ENCODE measurements at places on chromosomes 13 and 19. TPM values are rescaled to one million over a fixed set of nuclear protein-coding genes. Genes with fewer than 3 reads are reported as not detected.

Gene RGCC
- 40.4 TPM for total RNA-seq

Gene HNRNPUL1
- total RNA-seq = 85.7 TPM

Gene MISP3
- total RNA-seq = 0.14 TPM

Gene LGALS4
- total RNA-seq = not detected

Gene OR7D4
- total RNA-seq = not detected

Gene GJA3
- total RNA-seq = under 0.01 TPM

Gene MYH14
- total RNA-seq = 0.07 TPM

Gene F7
- not detected for total RNA-seq

Gene ZGLP1
- 0.56 TPM for total RNA-seq

Gene ZNF558
- 3.8 TPM for total RNA-seq

Gene HPN
- not detected for total RNA-seq

Gene NLRP4
- total RNA-seq = not detected

Gene RPS28
- 273 TPM for total RNA-seq

Gene INAFM1
- 0.73 TPM for total RNA-seq

Gene TMEM91
- total RNA-seq = 5.2 TPM

Gene PCDH9
- total RNA-seq = 2.9 TPM

Gene APOC4
- total RNA-seq = not detected

Gene ACTMAP
- 0.59 TPM for total RNA-seq

Gene TMEM190
- not detected for total RNA-seq

DNA sequence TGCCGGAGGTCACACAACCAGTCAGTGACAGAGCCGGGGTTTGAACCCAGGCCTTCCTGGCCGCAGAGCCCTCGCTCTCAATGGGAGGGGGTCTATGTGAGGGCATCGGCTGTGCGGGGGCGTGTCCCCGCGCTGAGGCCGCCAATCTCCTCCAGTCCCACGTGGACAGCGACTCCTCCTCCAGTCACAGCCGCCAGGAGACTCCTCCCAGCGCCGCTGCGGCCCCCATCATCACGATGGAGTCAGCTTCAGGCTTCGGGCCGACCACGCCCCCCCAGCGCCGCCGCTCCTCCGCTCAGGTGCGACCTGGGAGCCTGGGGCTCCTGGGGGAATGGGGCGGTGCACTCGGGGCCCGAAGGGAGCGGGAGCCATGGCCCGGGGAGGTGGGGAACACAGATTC is 6.0 kb downstream of the SPRED3 start:
- no peak for DNase-seq

DNA sequence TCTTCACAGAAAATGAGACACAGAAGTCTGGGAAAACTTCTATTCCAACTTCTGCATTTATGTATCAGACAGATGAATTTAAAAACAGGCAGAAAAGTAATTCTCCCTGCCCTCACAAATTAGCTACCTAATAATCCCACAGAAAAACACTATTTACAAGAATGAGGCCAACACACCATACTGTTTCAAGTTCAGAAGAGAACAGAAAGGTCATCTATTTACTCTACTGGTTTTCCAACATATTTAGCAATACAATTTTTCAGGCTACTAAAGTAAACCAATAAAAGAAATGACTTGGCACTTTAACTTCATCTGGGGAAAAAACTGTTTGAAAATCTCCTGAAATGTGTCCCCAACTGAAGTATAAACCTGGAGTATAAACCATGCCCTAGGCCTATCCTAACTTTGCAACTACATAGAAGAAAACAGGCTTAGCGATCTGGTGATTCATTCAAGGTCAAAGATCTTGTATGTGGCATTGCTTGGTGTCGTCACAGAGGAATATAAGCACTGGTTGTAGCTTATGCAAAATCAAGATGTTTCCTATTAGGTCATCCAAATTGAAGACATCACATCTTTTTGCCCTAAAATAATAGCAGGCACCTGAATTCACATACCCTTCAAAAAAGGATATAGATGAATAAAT is 20.1 kb upstream of the EBPL start:
- no peak for DNase-seq

- DNase-seq = no peak
These were observed 8.4 kb downstream of the ZNF573 start for GRCh38 chr19:37770985-37771384.

DNA sequence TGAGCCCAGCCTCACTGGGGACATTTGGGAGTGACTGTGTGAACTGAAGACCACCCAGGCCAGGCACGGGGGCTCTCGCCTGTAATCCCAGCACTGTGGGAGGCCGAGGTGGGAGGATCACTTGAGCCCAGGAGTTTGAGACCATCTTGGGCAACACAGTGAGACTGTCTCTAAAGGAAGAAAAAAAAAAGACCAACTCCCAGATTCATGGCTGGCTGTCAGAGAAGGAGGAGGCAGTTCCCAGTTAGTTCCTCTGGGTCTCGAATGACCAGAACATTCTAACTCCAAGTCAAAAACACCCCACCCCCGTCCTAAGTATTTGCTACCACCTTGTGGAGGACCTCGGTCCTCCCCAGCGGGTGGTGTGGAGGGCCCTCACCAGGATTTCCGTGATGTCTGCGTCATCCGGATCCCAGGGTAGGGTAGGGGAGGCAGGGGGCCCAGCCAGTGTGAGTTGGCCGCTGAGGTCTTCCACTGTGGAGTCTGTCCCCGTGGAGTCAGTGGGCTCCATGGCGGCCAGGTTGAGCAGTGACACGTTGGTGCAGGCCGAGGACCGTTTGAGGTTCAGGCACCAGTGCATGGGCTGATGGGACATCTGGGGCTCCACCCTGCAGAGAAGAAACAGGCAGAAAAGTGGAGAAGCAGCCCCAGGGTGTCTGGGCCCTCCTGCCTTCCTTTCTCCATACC is 1.3 kb downstream of the TSKS start:
- DNase-seq = no peak

GRCh38 chr13:50426927-50427326 is 411.7 kb downstream of the KCNRG start:
- no peak for DNase-seq

DNA sequence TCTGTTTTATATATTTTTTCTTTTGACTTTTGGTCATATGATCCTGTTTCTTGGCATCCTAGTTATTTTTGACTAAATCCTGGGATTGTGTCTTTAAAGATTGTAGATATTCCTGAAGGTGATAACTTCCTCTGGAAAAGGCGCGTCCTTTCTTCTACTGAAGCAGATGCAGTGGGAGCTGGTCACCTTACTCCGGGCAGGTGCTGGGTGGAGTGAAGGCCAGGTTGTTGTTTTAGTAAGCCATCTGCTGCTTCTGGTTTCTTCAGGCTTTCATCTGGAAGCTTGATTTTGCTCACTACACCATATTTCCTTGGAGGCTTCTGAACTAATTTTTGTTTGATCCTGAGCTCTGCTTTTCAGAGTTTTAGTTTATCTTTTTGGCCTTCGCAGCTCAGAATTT is 21.5 kb downstream of the URI1 start:
- no peak for DNase-seq

DNA sequence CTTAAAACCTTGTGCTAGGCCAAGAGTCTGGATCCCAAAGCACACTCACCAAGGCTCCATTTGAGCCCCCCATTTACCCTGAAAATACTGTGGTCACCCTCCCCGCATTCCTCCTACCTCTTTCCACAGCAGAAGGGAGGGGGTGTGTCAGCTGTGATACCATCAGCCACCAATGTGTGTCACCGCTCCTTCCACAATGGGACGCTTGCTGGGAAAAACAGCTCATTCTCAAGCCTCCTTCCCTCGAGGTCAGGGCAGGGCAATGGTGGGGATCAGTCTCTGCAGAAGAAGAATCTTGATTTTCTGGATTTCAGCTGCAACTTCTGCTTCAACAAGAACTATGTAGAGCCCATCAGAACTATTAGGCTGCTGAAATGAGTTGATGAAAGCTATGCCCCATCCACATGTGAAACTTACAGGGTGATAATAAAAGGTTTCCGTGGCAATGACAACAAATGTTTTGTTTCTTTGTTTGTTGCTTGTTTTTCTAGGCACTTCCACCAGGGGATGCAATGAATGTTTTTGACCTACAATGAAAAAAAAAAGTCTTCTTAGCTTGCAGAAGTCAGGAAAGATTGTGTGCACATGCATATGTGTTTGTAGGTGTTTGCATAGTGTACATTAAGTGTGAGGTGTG is 26.4 kb upstream of the ZNF507 start:
- no peak for DNase-seq

DNA sequence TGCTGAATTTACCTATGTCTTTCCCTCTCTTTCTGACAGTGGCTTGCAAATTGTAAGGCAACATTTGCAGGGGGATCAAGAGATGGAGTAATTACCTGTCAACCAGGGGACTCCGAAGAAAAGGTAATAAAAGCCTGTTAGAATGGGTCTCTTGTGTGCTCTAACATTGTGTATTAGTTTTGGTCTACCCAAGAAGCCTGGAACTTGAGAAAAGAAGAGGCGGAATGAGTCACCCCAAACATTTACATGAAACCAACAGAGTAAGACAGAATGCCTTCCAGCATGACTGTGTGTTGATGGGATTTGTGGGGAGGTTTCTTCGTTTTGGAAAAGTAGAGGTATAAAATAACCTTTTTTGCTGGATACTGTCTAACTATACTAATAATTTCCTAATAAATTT is 36.7 kb downstream of the ZAR1L start:
- no peak for DNase-seq

GRCh38 chr19:35089554-35089953 is 26.1 kb upstream of the FXYD3 start:
- no peak for DNase-seq

DNA sequence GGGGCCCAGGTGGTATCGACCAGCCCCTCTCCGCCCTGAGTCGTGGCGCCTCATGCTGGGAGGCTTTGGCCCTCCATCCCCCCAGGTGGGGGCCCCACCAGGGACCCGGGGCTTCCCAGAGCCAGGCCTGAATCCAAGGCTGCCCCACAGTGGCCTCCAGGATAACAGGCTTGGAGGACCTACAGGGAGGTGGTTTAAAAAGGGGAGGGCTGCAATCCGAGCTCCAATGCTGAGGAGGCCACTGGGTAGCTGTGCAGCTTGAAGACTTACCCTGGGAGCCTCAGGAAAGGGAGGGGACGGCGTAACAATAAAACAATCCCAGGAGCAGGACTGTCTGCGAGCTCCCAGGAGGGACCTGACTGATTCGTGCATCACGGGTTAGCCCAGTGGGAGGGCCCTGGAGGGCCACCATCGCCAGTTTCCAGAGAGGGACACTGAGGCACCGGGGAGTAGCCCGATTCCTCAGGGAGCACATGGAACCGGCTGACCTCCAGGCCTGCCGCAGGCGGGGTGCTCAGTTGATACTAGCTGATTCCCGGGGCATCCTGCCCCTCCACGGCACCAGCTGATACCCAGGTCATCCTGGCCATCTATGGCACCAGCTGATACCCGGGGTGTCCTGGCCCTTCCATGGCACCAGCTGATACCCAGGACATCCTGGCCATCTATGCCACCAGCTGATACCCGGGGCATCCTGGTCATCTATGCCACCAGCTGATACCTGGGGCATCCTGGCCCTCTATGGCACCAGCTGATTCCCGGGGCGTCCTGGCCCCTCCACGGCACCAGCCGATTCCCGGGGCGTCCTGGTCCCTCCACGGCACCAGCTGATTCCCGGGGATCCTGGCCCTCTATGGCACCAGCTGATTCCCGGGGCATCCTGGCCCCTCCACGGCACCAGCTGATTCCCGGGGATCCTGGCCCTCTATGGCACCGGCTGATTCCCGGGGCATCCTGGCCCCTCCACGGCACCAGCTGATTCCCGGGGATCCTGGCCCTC is 3.7 kb upstream of the C2CD4C start:
- DNase-seq = no peak

GRCh38 chr13:80109303-80109702 is 231.6 kb downstream of the SPRY2 start:
- no peak for DNase-seq

- peak; percentile 85 for DNase-seq
These were observed at the start of gene ZSCAN18 for GRCh38 chr19:58097781-58098681. TSS of gene ZSCAN18 (minus strand) at chr19:58098231. CDS start at chr19:58090267, 7,964 bp downstream.

GRCh38 chr19:15210323-15210781 is 9.6 kb upstream of the NOTCH3 start:
- DNase-seq = no peak

DNA sequence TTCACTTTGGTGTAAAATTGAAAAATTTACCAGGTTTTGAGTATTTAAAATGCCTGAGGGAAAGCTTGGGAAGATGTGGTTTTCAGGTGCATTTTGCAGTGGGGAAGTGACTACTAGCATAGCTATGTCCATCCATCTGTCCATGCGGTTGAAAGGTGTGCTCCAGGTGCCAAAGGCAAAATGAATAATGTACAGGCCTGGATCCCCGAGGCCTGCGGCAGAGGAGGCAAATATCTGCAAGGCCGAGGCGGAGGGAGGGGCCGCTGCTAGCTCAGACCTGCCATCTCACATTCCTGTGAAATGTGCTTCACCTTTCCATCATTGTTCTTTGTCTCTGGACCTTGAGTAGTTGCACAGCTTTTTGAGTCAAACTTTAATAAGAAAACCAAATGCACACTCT is 65.5 kb downstream of the ERCC5 start:
- DNase-seq = no peak

GRCh38 chr19:9792206-9793070 is 23.9 kb upstream of the ZNF846 start:
- DNase-seq = peak; percentile 88

DNA sequence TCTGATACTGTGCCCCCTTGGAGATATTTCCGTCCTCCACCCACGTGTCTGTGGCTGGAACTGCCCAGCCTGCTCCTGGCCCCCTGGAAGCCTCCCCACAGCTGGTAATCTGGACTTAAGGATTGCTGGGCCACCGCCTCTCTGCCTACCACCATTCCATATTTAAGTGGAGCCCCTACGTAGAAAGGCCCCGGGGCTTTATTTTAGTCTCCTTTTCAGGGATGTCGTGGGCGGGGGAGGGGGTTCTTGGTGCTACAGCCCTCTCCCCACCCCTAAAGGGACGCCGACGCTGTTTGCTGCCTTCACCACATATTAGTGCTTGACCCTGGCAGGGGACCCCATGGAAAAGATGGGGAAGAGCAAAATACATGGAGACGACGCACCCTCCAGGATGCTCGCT is 2.7 kb upstream of the NOP53 start:
- no peak for DNase-seq

DNA sequence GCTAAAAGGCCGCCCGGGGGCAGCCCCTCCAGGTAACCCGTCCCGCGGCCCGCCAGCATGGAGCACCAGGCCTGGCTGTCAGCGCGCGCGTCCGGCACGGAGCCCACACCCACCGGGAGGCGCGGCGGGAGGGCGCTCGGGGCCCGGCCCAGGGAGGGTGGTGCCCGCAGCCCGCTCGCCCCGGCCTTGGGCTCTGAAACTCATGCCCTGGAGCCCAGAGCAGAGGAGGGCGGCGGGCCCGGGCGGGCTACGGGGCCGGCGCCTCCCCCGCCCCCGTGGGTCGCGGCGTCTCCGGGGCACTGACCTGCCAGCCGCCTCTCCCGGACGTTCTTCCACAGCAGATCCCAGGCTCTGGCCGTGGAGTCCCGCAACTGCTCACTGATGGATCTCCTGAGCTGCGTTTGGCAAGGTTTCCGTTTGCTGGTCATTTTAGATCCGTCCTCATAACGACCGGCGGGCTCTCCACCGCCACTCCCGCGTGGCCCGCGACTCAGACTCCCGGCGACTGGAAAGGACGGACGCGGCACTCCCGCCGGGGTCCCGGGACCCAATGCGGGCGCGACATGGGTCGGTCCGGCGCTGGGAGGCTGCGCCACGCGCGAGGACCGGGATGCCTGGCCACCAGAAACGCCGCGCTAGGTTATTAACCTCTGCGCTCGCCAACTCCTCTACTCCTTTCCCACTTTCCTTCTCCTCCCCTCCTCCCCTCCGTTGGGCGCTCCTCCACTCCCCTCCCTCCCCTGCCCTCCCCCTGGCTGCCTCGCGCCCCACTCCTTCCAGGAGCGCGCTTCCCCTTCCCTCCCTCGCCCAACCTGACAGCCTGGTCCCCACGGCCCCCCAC is 64.7 kb upstream of the STARD13 start:
- peak; percentile 13 for DNase-seq
